Islet precursor cell (in vitro differentiated cells): ENCODE measurements at places on chromosomes 5 and 9.

- DNase-seq: peak; percentile 60
Measured at GRCh38 chr5:78544561-78545201, 103.9 kb downstream of the LHFPL2 start.

- no peak for DNase-seq
Measured at GRCh38 chr9:6488395-6488794, 75.4 kb downstream of the UHRF2 start.

DNA sequence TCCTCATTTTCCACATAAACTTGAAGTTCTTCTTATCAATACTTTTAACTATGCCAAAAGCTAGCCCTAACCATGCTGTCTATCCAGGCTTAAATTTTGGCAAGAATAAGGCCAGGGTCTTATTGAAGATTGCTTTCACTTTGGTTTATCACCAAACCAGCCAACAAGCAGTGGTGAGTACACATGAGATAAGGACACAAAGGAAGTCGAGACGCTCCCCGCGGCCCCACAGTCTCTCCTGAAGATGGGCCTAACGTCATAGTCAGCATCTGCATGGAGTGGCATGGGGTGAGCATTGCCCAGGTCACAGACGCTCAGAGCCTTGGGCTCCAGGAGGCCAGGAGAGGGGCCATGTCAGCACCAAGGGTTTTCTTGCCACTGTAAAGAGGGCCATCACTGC lies 80.3 kb downstream of the ATPSCKMT start:
- DNase-seq: no peak

DNA sequence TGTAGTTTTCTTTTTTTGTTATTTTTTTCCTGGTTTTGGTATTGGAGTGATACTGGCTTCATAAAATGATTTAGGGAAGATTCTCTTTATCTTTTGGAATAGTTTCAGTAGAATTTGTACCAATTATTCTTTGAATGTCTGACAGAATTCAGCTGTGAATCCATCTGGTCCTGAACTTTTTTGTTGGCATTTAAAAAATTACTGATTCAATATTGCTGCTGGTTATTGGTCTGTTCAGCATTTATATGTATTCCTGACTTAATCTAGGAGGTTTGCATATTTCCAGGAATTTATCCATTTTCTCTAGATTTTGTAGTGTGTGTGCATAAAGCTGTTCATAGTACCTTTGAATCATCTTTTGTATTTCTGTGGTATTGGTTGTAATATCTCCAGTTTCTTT lies 100.2 kb downstream of the NXNL2 start:
- no peak for DNase-seq

DNA sequence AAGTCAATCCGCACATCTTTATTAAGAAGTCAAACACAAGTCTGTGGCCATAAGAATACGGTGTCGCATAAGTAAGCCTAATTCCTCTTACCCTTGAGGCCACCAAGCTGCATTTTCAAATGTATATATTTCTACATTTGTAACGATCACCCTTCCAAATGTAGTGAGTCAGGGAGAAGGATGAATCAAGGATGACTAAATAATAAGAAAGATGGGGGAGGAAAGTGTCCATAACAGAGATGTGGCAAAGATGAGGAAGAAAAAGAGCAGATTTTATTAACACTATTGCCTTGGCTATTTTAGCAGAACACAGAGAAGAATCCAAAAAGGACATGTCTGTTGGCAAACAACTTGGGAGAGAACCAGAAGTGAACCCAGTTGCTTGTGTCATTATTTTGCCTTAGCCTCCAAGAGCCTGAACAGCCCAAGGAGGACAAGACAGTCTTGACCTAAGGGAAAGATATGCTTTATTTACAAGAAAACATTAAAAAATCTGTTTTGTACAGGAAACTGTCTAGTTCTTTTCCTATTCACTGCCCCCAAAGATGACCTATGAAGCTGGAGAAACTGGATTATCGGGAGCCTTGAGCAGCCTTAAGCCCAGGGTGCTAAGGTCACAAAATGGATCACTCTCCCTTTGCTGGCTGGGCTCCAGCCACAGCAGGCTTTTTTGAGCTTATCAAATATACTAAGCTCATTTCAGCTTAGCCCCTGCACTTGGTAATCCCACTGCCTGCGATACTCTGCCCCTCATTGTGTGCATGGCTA lies 101.5 kb downstream of the PLCXD3 start:
- DNase-seq: no peak

- no peak for DNase-seq
Measured at GRCh38 chr9:114390952-114391351, 3.2 kb upstream of the AKNA start.

- no peak for DNase-seq
Measured at GRCh38 chr5:143886651-143887638, 75.0 kb downstream of the HMHB1 start.

DNA sequence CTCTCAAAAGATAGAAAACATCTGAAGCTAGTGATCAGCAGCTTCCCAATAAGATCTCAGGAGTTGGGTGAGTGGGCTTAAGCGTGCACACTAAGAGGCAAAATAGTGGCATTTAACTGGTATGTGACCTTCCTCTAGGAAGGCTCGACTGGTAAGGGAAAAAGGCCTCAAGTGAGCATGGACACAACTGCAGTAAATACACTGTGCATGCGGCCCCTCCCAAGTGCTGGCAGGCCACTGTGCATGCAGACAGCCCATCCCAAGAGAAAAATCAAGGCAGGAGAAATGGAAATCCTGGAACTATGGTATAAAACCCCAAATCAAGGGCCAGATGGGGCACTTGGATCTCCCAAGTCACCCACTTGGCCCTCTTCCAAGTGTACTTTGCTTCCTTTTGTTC lies 112.7 kb downstream of the SMC2 start:
- no peak for DNase-seq

GRCh38 chr5:95715799-95716461 lies 15.2 kb upstream of the RHOBTB3 start:
- no peak for DNase-seq

DNA sequence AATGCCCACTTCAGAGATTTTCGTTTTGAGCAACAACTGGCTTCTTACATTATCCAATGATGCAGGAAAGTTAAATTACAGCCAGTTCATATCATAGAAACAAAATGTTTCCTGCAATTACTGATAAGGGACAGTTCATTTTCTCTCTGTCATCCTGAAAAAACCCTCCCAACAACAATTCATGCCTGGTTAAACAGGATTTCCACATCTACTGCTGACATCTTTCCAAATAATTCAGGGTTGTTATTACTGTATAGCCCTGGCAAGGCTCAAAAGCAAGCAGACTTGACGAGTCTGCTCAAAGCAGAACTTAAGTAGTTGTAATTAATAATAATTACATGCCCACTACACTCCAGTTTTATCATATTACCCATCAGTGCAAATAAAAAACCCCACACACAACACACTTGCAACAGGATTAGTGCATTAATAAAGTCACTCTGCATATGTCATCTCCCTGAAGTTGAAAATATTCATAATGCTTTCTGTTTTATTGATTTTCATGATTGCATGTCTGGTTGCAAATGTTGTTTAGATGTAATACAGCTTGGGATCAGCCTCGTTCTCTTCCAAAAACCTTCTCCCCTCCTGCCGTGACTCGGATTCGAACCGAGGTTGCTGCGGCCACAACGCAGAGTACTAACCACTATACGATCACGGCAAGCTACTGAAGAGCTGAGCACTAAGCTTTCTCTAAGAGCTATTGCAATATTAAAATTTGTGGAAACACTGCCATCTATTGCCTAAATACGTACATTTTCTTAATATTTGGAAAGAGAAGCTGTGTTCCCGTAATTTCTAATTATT lies 119.6 kb upstream of the NFIB start:
- no peak for DNase-seq

DNA sequence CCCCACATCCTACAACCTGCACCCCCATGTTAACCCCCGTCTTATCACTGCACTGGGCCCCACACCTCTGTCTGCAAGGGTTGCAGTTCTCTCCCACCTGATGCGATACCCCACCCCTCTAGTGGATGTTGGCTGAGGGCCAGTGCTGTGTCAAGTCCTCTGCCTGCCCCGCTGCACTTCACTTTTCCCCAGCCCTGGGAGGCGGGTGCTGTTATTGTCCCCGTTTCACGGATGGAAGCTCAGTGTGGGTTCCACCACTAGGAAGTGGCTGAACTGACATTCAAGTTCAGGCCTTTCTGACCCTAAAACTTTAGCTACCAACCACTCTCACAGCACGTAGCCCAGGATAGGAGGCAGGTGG lies 3.5 kb downstream of the SNCB start:
- DNase-seq: no peak

DNA sequence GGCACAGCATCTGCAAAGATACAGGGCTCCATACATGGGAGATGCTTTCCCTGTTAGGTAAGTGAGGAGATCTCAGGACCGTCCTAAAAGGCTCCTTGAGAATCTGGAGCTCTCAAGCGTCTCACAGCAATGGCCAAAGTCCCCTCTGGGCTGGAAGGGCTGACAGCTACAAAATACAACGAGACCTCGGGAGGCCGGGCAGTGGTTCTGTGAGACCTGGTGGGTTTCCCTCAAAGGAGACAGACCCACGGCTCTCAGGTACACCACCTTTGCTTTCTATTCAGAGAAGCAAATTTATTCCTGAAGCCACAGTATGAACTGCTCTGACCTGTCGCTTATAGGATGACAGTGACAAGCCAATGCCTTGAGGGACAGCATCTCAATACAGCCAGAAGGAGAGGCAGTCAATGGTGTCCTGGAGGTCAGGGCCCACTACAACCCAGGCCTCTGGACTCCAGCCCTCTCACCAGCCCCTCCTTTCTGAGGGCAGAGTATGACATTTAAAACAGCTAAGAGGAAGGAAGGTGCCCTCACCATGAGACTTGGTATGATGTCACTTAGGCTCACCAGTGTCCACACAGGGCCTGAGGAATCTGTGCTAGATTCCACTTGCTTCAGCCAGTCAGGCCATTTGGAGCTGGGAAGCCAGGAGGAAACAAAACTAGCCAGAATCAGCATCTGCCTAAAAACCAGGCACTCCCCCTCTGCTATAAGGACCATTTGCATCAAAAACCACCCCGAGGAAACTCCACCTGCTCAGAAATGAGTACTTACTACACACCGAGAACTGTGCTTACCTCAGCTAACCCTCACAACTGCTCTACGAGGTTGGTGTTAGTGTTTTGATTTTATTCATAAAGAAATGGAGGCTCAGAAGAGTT lies 86.5 kb upstream of the FSTL4 start:
- peak; percentile 35 for DNase-seq

- DNase-seq: peak; percentile 92
Measured at GRCh38 chr5:142475102-142475513, 150.3 kb upstream of the SPRY4 start.

- peak; percentile 78 for DNase-seq
Measured at GRCh38 chr5:150492621-150493020, 15.3 kb upstream of the NDST1 start.

DNA sequence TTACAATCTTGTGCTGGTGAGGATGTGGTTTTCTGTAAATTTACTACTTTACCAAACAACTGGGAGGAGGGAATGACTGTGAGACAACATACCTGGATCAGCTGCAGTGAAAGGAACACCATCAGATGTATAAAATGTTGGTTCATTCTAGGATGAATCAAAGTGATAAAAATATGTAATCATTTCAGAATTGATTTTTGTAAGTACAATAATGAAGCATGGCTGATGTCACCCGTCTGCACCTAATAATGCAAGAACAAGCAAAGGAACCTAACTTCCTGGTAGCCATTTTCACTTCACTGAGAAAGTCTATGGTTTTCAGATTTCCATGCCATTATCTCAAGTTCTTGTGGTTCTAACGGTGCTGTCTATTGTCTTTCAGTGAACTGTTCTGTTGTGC lies 18.7 kb upstream of the C5orf34 start:
- no peak for DNase-seq

GRCh38 chr5:158786390-158786789 lies 313.3 kb downstream of the EBF1 start:
- no peak for DNase-seq

GRCh38 chr5:102627315-102627714 lies 127.8 kb upstream of the PAM start:
- DNase-seq: no peak

- peak; percentile 64 for DNase-seq
Measured at GRCh38 chr5:175657593-175658271, at the start of gene HRH2. Gene HRH2, plus strand, starts transcription at chr5:175658071. Its CDS starts 25,163 bp downstream, at chr5:175683234.

DNA sequence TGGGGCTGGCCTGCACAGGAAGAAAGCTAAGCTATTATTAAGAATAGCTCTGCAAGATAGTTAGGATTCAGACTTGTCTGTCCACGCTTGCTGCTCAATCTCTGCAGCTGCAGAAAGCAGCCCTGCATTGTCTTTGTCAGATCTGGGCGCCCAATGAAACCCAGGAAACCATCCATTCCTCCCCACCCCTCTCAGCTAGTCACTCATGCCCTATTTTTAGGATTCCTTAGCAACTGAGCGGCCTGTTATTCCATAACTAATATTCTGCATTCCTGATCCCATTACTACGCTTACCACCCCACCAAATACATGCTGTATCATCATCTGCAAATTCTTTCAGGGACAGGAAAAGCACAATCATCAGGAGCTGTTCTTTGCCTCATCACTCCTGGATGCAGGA lies 52.9 kb upstream of the APC start:
- DNase-seq: no peak

- no peak for DNase-seq
Measured at GRCh38 chr5:6909901-6910300, 196.7 kb downstream of the TENT4A start.

DNA sequence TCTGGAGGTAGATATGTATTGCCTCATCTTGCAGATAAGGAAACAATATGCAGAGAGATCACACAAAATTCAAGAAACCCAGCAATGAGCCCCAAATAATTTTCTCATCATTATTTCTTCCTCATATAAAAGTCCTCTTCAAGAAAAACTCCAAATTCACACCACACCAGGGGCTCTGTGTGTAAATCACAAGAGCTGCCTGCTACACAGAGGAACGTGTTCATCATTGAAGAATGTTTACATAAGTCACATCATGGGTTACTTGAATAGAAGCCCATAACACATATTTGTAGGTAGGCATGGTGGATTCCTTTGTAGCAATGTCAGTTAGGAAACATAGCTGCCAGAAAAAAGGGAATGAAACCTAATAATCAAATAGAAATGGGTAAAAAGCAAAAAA lies 308.1 kb upstream of the TLE4 start:
- DNase-seq: no peak

DNA sequence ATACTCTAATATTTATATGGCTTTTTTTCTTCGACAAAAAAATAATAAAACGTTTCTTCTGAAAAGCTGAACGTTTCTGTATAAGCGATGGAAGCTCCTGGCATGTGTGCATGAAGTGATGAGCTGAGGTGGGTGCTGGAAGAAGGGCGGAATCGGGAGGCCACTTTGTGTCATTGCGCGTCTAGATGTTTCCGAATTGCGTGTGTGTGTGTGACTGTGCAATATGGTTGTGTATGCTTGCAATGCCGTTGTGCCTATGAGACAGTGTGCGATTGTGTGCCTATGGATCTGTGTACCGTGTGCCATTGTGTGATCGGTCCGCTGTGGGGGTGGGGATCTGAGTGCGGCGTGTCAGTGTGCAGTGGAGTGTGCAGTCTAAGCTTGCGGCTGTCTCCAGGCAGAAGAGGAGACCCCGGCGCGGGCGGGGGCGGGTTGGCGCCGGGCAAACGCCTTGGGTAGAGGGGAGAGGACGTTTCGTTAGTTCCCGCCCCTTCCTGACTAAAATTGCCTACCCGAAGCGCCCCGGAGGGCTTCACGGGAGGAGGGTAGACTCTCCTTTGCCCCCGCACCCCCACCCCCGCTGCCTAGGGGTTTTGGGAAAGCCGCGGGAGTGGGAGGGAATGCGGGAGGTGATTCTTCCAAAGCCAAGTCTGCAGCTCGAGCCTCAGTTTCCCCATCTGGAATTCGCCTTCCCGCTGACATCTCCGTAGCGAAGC lies 24.2 kb downstream of the PCDHGC5 start:
- DNase-seq: peak; percentile 89
